ENCODE measurements at places on chromosomes 6 and 20.

- no peak for DNase-seq
These were observed 19.5 kb upstream of the TCP11 start for GRCh38 chr6:35160642-35161041.

DNA sequence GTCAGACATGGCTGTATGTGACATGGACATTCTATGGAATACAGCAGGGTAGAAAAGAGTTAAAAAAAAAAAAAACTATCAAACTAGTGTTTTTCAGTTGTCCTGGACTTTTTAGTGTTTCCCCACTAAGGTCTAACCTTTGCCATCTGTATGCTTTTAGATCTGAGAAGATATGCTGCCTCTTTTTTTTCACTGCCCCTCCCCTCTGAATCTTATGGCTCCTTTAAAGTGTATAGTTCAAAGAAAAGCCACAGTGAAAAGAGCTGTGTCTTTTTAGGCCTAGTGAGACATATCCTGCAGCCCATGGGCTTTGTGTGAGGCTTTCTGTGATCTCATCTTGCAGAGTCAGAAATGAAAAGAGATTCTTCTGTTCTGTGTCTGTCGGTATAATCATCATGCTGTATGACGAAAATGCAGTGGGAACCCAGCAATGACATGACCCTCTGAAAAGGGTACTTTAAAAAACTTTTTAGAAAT, 29.3 kb downstream of the ADGRG6 start:
- DNase-seq, result no peak

DNA sequence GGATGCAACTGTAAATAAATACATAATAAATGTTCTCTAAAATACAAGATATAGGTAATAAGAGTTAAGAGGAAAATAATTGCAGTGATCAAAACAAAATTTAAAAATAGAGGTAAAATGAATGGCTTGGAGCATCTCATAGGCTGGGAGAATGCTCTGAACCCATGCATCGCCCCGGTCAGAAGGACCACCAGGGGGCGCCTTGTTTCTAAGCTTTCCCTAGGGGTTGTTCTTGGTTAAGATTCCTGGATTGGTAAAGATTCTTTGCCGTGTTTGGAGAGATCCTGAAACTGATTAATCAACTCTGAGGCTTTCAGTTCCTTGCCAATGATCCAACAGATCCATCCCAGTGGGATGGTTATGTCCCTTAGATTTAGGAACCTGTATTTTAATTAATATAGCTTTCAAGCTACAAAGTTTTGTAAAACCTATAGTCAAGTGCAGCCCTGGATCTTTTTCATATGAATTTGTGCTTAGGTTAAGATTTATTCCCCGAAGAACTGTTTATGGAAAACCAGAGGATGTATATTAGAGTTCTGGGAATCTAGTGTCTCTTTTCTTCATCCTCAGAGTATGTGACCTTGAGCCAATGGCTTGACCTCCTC, 45.3 kb upstream of the PRELID3B start:
- peak; percentile 79 for DNase-seq

GRCh38 chr6:44268095-44268628, 2.1 kb upstream of the TMEM151B start:
- DNase-seq, result peak; percentile 73

DNA sequence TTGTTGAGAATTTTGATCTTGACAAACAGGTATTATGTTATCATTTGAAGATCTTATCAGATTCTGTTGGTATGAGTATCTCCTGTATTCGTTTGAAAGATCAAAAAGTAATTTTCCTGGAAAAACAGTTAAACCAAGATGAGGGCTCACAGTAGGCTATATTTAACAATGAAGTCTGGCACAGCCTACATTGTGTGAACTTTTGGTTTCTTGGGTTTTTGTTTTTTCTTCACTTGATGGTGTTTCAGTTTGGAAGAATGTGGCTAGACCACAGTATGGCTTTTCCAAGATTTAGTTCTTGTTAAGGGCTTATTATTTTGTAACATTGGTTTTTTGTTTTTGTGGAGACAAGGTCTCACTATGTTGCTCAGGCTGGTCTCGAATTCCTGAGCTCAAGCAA, 306.4 kb downstream of the CDKAL1 start:
- peak; percentile 33 for DNase-seq

- no peak for DNase-seq
These were observed 23.1 kb downstream of the NEDD9 start for GRCh38 chr6:11209369-11209768.

DNA sequence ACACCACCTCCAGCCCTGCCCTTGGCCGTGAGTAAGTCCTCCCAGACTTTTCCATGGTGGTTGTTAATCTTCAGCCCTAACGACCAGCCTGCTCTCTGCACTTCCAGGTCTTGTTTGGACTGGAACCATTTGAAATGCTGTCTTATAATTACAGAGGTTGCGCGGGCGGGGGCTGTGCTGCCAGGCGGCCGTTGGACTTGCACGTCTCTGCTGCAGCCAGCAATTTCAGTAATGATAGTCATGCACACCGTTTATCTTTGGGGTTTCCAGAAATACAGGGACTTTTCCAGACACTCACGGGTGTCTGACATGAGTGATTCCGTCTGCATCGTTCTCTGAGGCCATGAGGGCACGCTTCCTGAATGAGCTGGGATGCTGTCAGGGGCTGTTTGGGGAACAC, 118.2 kb downstream of the BMP7 start:
- no peak for DNase-seq

- no peak for DNase-seq
These were observed 30.6 kb upstream of the PIM1 start for GRCh38 chr6:37139230-37139962.

DNA sequence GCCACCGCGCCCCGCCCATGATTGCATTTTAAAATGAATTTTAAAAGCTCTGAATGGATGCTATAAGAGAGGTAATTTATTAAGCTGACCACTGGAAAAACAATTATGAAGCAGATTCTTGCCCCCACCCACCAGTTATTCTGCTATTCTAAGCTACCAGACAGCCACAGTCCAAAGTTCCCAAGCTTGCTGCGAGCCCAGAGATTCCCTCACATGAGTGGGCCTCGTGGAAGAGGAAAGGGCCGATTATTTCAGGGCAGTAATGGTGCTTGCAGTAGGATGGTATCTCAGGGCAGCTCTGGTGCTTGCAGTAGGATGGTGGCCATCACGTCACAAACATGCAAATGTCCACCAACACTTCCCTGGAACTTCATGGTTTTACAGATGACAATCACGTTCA, 56.7 kb downstream of the SLC22A23 start:
- DNase-seq, result no peak

GRCh38 chr20:51118216-51118615, 95.3 kb upstream of the KCNG1 start:
- DNase-seq, result no peak
